ENCODE measurements at places on chromosomes 6 and 20.

DNA sequence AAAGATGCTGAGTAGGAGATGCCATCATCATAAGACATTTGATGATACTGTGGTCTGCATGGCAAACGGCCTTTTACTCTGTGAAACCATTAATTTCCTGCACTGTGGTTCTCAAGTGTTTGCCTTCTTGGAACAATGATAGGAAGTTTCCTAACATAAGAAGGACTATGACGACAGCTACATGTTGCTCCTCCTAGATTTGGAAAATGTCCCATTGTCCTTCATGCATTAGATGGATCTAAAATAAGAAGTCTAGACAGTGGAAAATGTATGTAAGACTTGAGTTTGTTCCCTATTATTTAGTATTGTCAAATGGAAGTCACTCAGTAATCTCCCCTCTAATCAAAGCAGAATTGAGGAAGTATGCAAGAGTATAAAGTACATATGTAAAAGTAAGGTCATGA is 98.5 kb upstream of the TMEM170B start:
- no peak for DNase-seq

DNA sequence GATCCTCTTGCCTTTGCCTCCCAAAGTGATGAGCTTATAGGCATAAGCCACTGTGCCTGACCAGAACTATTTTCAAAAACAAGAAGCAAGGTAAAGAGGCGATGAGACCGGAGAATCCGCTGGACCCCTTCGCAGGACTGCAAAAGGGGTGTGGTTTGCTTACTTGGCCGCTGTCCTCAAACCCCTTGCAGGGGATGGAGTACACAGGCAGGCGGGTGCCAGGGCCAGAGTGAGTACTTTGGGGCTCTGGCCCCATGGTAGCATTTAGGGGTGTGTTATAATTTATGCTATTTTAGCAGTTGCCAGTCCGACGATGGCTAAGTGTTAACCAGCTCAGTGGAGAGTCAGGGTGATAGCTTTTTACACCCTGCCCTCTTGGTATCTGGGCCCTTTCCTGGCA is 1454.9 kb downstream of the HACE1 start:
- DNase-seq = no peak

DNA sequence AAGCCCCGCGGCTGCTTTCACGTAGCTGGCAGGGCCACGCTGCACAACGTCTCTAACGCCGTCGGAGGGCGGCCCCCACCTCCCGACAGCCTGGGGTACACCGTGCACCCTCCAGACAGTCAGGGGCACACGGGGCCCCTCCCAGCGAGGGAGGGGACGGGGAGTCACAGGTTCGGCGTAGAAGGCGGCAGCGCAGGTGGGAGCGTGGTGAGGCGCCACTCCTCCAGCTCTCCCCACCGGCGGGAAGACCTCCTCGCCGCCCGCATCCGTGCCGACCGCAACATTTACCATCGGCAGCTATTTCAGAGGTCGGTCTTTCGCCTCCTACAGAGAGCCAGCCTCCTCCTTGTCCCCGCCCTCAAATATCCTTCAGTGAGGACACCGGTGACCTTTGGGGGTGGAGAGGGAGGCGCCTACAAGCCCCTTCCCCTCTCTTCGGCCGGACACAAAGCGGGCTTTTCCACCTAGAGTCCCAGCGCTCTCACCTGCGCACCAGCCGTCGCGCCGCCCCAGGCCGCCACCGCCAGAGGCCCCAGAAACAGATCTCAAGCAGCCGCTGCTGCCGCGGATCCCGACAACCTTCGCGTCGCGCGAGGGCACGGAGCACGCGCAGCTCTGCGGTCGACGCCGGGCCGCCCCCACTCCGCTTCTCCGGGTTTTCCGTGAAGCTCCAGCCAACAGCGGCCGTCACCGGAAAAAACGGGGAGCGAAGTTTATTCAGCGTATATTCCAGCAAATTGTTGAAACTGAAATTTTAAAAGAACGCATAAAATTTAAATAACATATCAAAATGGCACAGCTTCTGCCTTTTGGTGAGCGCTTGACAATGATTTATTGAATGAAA is at the start of gene MKKS:
TSS of gene MKKS (minus strand) at position 600 of the 844 bp plus-strand sequence. CDS start 20,708 bp downstream, outside the sequence.
- peak; percentile 90 for DNase-seq

DNA sequence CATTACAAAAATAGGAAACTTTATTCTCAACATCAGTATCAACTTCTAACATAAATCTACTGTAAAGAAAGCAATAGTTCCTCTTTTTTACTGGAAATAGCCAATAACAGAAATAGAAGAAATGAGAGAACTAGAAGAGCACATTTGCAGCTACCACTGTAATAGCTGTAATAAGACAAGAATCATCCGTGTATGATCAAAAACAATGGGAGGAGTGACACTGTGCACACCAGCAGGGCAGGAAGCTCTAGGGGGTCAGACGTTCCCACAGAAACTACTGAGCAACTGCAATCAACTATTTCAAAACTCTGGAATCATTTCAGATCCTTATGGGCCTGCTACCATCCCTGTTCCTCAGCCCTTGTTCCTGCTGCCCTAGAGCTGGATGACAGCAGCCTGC is 43.7 kb downstream of the NINL start:
- DNase-seq = no peak

- no peak for DNase-seq
Measured at GRCh38 chr6:150133686-150134085, 9.2 kb upstream of the PPP1R14C start.

- no peak for DNase-seq
Measured at GRCh38 chr6:50840811-50841192, 22.1 kb downstream of the TFAP2B start.

- no peak for DNase-seq
Measured at GRCh38 chr6:4320860-4321259, 185.5 kb upstream of the ECI2 start.

GRCh38 chr6:6665555-6666243 is 77.2 kb downstream of the LY86 start:
- no peak for DNase-seq

- DNase-seq = no peak
Measured at GRCh38 chr6:82569022-82569421, 205.4 kb downstream of the TPBG start.

- DNase-seq = no peak
Measured at GRCh38 chr6:1586256-1586655, 23.5 kb upstream of the FOXC1 start.

- no peak for DNase-seq
Measured at GRCh38 chr6:158784505-158784904, 34.7 kb downstream of the EZR start.

DNA sequence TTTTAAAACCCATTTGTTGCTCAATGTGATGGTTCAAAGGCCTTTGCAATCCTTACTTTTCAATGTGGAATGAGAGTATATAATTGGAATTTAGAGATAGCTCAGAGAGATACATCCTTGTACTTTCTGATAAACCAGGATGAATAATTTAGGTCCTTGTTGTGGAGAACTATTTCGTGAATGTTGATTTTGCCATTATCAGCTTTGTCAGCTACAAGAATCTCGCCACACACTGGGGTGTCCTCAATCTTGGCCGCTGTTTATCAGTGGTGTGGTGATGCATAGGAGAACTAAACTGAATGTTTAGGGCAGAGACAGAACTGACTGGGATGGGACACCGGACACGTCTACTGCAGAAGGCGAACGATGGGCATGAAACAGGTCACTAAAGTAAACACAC is 111.2 kb upstream of the SLC35B3 start:
- DNase-seq = no peak

DNA sequence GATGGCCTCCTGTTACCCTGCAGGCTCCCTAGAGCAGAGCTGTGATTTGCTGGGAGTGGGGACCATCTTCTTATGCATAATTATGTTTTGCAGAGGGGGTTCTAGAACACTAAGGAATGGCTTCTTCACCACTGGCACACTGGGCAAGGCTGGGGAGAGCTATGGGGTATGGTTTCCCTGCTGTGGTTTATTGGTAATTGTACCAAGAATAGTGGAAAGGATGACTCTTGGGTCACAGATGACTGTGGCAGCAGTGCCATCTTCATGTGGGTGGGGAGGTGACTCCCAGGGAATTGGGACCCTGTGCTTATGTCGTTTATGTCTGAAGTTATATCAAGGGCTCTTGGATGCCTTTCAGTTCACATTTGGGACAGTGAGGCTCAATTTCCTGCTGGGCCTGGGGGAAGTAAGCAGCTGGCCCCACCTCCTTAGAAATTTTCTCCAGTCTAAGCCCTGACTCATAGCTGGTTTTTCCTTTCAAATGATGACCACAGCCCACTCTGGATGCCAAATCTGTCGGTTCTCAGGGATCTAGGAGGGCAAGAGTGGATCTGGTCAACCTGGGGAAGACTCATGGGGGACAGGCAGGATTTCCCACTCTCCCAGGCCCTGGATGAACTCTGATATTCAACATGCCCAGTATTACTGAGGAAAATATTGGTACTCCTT is 230.8 kb downstream of the LRFN2 start:
- no peak for DNase-seq

DNA sequence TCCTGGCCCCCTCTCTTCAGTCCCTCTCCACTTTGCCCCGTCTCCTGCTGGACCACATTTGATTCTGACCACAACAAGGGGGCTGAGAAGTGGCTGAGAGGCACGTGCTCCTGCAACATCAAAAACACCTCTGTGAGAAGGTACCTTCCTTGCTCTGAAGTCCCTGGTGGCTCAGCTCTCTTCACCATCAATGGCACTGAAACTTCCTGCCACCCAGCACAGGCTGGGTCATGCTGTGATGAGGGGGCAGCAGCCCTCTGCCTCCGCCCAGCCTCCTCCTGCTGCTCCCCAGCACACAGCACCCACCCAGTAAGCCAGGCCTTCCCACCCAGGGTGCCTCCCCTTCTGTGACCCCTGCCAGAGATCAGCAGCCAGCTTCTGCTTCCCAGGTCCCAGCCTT is 10.3 kb downstream of the ZMYND8 start:
- no peak for DNase-seq

DNA sequence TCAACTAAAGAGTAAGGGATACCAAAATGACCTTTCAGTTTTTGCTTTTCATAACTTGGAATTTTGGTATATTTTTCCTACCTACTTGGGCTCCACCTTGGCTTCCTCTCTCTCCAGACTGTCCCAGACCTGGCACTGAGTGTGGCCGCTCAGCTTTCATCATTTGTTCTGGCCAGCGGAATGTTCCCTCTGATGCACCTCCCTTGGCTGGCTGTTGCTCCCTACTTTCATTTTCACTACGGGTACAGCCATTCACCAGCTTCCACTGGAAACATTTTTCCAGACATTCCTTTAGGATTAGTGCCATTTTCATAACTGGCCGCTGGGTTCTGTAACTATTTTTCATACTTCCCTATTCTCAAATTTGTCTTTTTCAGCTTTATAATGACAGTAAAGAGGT is 487.4 kb downstream of the TENT5A start:
- no peak for DNase-seq

GRCh38 chr6:75283907-75284631 is 523 bp downstream of the TMEM30A start:
- DNase-seq = no peak

- no peak for DNase-seq
Measured at GRCh38 chr6:138692058-138692977, 81.3 kb upstream of the CCDC28A start.

- no peak for DNase-seq
Measured at GRCh38 chr20:24328901-24329300, 140.5 kb upstream of the SYNDIG1 start.

GRCh38 chr20:53839423-53840176 is 230.8 kb downstream of the BCAS1 start:
- DNase-seq = no peak

- DNase-seq = no peak
Measured at GRCh38 chr6:85406641-85407075, 43.2 kb upstream of the NT5E start.

DNA sequence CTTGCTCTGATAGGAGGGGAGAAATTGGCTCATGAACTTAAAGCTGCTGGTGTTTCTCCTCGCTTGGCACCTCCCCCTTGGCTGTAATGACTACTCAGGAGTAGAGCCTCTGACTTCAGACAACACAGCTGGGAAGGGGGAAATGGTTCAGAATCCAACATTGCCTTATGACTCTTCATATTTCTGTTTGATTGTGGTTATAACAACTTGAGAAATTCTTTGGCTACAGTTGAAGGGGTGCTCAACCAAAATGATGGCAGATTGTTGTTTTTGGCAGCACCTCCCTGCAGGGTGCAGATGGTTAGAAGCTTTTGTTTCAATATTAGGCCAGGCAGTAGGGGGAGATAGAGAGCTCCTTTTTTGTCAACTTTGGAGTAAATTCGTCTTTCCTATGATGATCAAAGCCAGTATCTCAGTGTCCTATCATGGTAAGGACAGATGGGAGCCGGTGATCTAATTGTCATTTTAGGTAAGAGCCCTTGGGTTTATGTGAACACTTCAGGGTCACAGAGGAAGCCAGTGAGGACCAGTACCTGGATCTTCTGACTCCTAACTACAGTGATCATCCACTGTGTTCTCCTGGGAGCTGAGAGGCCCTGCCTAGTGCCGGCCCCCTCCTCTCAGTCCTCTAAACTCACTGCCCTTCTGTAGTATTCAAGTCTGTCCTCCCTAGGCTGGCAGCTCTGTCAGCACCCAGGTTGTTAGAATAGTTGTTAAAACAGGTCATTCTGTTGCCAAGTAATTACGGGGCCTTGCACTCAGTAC is 39.9 kb downstream of the RPRD1B start:
- DNase-seq = no peak

DNA sequence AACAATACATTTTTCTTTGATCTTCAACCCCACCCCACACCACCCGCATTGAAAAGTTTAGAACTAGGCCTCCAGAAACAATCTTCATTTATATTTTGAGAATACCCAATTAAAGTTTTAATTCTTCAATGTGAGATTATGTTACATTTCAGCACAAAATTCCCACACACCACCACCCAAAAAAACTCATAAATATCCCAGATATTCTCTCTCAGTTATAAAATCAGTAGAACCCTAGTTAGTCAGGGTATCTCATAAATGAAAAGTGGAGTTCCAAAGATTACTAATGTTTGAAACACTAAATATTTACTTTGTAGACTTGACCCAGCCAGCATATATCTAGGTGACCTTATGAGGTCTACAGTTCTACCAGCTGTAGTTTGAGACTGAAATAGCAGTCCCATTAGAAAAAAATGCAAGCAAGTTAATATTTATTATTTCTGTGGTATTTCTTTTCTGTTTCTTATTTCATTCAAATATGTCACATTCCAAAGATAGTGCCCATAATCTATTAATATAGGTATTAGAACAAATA is 371.0 kb downstream of the TENT5A start:
- DNase-seq = no peak

GRCh38 chr6:10951675-10952282 is 64.9 kb downstream of the SYCP2L start:
- DNase-seq = peak; percentile 1

DNA sequence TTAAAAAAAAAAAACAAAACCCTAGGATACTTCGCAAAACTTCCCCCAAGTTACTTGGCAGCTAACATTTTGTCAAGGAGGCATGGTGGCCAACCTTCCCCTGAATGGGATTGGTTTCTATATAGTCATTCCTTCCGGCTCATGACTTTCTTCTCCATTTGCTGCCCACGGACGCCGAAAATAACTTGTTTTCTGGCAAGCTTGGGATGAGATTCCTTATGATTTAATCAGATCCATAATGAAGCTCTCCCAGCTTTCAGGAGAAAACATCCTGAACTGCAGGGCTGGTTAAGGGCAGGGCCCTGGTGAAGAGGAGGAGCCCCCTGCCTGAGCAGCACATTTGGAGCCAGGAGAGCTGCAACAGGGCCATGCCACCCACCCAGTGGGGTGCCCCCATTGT is 49.9 kb downstream of the PPP1R16B start:
- DNase-seq = no peak

Measured in NCI-H1417 treated with DMSO at 0.1 percent for 48 hours (cell line).